ENCODE measurements at places on chromosomes 2 and 18.
A peak's percentile ranks its signal among the peaks of the same experiment; 100 is the strongest.

GRCh38 chr2:216560838-216561270 is 62.2 kb downstream of the RPL37A start:
- no peak for DNase-seq

- DNase-seq, result peak; percentile 21
These were observed 57.5 kb downstream of the AP1S3 start for GRCh38 chr2:223779877-223780276.

- DNase-seq, result no peak
These were observed 665.9 kb downstream of the CBLN2 start for GRCh38 chr18:71878226-71878625.

GRCh38 chr2:201973305-201973928 is 60.2 kb upstream of the FZD7 start:
- DNase-seq, result no peak

DNA sequence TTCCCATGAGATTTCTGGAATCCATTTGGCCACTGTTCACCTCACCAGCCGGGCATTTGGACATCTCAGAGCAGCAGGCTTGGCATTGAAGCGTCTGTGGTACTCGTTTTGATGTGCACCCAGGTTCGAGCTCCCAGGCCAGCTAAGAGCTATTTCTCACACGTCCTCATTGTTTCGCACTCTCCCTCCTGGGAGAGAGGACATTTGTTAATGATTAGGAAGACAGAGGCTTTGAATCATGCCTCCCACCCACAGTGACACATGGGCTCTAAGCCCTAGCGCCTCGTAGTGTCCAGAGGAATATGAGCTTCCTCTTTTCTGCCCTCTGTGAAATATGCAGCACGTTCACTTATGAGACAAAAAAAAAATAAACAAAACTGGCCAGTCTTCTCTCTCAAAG is 361.8 kb downstream of the RND3 start:
- no peak for DNase-seq

DNA sequence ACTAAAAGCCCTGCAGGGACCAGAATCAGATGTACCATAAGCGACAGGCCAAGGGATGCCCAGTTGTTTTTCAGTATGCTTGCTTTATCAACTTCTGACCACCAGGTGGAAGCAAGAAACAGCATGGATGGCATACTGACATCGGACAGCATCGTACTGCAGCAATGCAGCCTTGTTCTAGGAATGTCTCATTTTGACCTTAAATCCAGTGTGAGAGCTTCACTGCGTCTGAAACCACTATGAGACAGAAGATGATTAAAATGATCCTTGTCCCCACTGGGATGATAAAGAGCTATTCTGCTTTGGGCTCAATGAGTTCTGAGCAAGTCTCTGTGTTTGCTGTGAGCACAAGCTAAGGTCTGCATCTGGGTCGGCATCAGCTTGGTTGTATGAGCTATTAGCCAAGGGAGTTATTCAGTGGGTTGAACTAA is 54.3 kb downstream of the CDK15 start:
- peak; percentile 18 for DNase-seq

DNA sequence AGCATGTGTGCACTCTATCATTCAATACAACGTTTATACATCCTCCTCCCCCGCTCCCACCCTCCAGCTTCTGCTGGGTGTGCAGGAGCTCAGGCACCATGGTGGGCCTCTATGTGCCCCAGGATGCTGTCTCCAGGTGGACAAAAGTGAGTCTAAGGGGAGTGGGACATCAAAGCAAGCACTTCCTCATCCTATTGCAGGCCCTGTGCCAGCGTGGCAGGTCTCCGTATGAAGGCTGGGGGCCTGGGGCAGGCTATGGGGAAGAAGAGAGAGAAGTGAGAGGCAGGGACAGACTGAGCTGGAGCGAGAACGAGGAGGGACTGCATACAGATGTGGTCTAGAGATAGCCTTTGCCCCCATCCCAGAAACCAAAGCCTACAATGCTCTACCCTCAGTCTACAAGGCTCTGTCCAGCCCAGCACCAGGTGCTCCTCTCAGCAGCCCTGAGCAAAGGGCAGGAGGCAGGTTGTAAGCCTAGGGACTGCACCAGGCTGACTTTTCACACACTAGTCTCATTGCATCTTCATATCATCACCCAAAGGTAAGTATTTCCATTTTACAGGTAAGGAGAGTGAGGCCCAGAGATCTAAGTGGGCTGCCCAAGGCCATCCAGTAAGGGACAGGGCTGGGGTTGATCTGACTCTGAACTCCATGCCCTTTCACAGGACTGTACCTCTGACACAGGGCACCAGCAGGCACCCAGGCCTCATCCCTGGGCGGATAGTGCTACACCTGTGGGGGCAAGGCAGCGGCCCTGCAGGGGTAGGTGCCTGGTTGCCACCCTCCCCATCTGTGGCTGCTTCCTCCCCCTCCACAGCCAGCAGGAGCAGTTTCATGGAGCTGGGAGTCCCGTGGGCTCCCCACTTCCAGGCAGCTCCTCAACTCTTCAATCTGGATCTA is 14.0 kb upstream of the ARID5A start:
- DNase-seq, result no peak

DNA sequence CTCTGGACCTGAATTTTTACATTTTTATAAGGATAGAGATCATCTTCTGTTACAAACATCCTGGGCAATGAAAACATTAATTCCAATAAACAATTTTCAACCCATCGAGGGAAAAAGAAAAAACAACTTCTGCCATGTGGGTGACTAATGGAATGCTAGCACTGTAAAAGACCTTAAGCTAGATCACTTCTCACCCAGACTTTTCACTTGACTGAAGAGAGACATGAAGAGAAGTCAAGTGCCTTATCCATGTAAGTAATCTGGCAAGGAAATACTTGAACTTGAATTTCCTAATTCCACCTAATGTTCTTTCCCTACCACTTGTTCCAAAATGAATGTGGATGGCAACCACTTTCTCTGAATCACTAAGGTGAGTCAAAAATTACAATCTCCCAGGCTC is 98.3 kb upstream of the ACVR1C start:
- no peak for DNase-seq

GRCh38 chr18:34632321-34632720 is 77.8 kb upstream of the DTNA start:
- no peak for DNase-seq

- no peak for DNase-seq
These were observed 759.5 kb downstream of the SATB2 start for GRCh38 chr2:198698230-198698629.

DNA sequence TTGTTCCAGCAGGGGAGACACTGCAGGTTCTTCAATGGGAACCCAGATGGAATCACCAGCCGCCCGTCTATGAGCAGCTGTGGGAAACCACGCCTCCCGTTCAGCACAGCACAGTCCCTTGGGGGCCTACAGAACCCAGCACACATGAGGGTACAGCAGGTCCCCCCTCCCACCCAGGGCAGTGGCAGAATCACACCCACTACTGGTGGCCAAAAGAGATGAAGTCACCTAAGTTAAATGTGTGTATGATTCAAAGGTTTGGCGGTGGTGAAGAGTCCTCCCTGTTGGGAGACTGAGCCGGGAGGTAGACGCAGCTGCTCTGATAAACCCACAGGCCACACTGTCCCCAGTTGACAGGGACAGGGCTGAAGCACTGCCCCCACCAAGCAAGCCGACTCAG is 44.3 kb downstream of the L3MBTL4 start:
- no peak for DNase-seq

DNA sequence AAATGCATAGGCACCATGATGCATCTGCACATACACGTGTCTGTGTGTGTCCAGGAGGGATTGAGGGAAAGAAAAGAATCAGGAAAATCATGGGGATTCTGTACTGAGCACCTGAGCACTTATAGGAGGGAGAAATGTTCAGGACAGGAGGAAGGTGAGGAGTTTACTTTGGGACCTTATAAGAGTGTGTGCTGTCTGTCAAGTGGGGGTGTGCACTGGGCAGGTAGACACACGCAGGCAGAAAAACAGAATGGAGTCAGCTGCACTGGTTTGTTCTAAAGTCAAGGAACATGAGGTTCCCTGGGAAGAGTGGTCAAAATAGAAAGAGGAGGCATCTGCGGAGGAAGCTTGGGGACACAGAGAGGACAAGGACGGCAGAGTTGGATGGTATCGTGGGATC is 92.2 kb upstream of the KCTD1 start:
- DNase-seq, result no peak

DNA sequence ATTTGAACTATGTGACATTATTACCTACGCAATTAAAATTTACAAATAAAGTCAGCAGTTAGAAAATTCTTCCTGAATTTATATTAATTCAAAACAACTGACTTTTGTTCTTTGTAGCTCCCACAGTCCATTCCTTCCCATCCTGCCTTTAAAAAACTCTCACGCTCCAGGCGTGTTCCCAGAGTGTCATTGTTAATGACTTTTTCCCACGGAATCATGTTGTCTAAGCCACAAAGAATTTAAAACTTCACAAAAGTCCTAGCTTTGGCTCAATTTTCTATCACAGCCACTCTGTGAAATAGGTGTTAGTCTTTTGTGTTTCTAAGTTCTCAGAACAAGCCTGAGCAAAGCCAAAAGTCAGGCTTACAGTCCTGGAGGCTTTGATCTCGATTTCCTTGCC is 26.5 kb downstream of the SLC1A4 start:
- no peak for DNase-seq

DNA sequence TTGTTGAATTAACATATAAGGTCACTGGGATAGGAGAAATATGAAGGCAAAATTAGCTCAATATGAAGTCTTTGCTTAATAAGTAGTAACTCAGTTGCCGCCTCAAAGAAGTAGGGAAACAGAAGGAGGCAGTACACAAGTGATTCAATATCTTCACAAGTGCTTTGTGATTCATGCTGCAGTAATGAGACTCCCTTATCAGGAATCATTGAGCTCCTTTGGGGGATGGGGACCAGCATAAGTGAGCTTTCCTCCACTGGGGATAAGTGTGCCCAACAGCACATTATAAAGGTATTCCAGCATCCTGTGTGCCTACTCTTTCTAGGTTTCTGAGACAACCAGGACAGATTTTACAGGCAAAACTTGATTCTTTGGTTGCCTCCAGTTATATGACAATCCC is 323.4 kb upstream of the UBE2E3 start:
- no peak for DNase-seq

DNA sequence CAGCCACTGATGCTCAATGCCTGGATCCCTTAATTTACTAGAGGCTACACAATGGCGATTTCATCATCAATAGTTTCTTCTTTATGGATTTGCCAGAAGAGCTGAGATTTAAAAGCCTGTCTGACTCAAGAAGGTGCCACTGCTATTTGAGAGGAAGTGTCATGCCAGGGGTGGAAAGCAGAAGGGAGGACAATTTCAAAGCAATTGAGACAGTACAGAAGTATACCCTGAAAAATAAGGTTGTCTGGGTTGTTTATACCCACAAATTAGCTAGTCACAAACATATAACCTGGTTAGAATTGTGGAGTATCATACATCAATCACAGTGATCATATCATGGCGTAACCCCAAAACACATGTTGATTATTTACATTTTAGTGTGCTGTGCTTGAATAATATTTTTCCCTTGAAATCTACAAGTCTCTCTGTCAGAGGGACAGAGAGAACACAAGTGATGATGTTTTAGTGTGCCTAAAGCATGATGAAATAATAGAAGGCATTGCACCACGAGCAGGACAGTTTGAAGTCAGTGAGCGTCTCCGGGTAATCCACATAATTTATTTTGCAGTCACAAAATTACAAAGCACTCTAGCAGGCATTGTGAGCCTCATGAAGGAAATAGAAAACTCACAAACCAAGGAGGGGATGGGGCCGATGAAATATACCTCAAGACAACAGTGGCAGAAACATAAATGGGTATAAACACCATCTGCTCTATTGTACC is 312.2 kb upstream of the SPRED2 start:
- DNase-seq, result no peak

DNA sequence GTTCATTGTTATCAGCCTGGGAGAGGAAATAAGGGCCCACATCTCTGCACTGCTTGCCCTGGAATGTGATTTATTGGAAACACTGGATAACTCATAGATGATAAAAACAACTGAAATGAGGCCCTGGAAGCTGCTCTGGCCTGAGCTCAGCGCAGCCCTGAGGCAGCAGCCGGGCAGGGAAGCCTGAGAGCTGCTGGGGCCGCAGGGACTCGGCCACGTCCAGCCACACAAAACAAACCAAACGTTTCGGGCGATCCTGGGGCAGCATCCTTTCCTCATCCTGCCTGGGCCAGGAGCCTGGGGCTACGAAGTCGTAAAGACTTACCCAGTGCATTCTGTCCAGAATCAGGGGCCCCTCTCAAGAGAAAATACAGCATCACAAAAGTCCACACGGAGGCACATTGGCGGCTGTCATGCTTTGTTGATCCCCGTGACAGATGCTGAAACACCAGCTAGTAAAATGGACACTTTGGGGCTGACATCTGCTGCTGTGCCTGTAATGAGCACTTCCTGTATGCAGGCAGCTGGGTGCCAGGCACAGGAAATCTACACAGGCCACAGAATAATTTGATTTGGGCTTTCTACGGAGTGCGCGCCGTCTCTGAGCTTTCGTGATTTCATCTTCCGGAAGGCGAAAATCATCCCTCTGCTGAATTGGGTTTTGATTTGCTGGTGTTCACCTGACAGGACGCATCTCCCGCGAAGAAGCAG is 250.6 kb downstream of the EIPR1 start:
- DNase-seq, result no peak

DNA sequence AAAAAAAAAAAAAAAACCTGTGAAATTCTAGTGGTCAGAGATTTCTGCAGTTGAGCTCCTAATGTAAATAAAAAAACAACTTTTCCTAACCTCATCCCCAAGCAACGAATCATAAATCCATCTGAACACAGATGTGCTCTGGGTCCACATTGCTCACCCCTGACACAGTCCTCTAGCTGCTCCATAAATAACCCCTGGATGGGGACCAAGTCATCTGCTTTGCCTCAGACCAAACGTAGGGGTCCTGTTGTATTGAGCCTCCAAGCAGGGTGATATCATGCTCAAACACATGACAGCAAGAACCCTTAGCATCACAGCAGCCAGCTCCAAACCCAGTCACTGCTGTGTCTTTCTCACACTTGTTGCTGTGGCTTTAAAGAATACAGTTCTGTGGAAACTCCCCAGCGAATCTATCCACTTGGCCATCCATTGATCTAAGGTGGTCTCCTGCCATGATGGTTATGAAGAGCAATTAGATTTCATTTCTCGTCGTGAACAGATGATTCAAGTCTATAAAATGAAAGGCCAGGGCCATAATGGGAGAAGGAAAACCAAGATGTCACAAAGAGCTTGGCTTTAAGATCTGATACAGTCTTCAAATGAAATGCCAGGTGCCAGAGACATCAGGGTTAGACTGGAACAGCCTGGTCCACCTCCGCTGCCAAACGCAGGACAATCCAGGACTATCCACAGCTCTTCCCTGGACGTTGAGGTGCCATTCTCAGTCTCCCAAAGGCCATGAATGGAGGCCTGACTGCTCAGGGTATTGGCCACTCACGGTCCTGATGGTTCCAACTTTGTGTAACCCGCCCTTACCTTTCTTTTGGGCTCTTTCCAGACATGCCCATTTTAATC is 39.0 kb downstream of the TBC1D8 start:
- no peak for DNase-seq

- no peak for DNase-seq
These were observed 10.6 kb upstream of the ZNF516 start for GRCh38 chr18:76505614-76506013.

- DNase-seq, result no peak
These were observed 10.2 kb downstream of the ANO7 start for GRCh38 chr2:241198381-241199279.
